ENCODE measurements at places on chromosomes 2 and 18.

- peak; percentile 29 for DNase-seq
Observed at GRCh38 chr2:219475697-219476651, 22.7 kb upstream of the GMPPA start.

DNA sequence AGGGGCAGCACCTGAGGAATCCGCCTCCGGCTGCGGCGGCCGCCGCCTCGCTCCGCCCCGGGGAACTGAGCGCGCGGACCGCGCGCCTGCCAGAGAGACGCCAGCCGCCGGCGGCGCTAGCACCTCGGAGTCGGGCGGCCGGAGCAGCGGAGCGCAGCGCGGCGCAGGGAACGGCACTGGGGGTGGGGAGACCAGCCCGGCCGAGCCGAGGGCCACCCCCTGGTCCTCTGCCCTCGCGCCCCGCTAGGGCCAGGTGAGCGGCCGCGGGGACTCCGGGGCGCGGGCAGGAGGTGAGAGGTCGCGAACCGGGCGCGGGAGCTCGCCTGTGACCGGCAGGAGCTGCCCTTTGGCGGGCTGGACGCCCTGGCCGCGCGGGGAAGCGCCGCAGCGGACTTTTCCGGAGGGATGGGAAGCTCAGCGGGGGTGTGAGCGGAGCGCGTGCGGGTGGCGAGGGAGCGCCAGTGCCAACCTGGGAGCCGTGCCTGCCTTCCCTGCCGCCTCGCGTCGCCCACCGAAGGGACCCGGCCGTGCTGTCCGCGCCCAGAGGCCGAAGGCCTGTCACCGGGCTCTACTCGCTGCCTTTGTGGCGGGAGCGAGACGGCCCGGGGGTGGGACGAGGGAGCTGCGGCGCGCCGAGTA, at the start of gene GREB1L:
Gene GREB1L (plus strand): TSS at position 92 of the 639 bp plus-strand sequence. CDS start 141,287 bp downstream, outside the sequence.
- peak; percentile 6 for DNase-seq

DNA sequence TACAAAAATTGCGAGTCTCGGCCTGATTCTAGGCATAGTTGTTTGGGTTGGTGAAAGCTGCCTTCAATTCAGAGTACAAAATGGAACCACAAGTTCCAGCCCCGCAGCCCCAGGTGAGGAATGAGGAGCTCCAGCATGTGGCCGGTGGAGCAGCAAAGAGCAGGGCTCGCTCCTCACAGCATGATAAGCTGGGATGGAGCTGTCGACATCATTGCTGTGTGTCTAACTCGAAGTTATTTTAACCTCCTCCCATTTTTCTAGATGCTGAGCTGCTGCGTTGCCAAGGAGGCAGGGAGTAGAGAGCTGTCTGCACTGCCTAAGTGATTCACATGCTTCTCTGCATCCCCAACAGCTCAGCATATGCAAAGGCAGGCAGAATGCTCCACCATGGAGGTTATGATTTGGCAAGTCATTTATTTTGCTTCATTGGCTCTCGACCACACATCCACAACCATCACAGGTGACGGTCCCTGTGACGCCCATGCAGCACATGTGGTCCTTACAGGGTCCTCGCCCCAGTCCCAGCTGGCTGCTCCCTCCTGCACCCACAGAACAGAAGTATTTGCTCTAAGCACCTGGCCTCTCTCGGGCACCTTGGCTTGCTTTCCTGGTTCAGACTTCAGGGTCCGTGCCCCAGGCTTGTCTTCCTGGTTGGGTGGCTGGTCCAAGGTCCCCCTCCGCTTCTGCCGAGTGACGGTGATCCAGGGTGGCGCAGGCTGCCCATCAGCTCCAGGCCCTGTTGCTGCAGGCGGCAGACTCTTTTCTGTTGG, 66.0 kb upstream of the MGAT4A start:
- no peak for DNase-seq

DNA sequence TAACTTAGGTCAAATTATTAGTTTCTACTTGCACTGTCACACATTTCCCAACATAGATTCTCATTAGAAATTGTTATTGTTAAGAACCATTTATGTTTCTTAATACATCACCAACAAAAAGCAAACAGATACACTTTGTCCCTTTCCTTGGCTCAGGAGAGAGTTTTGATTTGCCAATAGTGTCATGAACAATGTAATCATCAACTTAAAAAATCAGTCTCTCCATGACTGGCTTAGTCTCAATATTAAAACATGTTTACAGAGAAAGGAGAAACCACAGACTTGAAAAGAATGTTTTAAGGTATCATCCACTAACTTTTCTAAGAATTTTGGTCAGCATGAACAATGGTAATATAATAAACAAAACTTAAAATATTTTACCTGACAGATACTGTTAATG, 416.5 kb upstream of the KCNH7 start:
- DNase-seq, result no peak

GRCh38 chr2:101151859-101152271, 683 bp upstream of the TBC1D8 start:
- no peak for DNase-seq

DNA sequence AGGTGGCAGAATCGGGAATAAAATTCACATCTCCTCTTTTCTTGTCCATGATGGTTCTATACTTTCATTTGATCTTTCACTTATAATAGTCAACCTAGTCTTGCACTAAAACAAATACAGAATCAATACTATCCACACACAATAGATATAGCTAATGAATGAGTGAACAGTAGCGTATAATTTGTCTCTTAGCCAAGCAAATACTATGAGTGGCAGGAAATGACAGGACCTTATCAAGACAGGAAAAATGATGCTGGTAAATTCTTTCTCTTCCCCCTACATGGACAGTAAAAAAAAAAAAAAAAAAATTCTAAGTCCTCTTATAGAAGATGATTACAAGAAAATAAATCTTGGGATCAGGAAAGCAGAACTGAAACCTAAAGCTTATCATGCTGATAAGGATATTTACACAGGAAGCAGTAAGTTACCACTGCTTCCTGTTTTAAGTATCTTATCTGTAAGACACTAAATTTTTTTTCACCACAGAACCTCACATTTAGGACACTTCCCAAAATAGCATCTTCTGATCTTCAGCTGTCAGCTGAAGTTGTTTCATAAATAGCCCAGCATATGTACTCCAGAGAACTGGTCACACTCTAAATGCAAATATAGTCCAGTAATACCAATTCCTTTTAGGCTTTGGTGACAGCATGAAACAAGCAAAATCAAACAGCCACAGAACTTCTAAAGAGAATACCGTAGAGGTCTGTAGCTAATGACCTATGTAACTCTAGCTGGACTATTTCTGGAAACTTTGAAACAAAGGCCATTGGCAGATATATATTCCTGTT, 27.0 kb downstream of the IRS1 start:
- no peak for DNase-seq

GRCh38 chr18:24514439-24514838, 54.0 kb downstream of the HRH4 start:
- no peak for DNase-seq

DNA sequence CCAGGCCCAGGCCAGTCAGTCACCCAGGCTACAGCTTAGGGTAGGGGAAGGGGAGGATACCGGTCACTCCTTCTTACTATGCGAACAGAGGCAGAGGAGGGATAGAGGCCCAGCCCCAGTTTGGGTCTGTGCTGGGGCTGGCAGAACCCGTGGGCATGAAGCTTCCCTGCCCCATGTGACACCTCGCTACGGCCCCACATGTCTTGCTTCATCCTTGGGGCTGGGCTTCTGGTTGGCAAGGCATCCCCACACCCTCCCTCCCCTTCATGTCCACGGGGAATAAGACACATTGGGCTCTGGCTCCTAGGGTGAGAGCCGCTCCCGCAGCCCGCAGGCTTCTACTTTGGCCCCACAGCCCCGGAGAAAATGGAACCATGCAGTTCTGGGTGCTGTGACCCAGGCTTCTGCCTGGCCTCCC, 32.4 kb downstream of the HS1BP3 start:
- DNase-seq, result no peak

- DNase-seq, result no peak
Observed at GRCh38 chr2:73023497-73023896, 48.0 kb downstream of the SFXN5 start.

DNA sequence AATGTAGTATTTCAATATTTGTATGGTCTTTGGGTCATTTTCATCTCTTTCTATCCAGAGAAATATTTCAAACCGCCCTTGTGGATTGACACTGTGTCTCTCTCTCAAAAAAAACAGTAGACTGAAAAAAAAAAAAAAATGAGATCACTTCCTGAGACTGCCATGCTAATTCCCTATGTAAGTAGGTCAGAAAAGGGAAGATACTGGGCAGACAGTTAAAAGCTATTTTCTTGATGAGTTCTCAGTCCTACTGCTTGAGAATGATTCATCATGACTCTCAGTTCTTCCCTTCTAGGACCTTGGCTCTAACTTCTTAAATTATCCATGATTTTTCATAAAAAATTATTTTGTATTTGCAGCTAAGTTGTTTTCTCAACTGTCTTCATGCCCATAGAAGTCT, 672.3 kb upstream of the REG3G start:
- no peak for DNase-seq

DNA sequence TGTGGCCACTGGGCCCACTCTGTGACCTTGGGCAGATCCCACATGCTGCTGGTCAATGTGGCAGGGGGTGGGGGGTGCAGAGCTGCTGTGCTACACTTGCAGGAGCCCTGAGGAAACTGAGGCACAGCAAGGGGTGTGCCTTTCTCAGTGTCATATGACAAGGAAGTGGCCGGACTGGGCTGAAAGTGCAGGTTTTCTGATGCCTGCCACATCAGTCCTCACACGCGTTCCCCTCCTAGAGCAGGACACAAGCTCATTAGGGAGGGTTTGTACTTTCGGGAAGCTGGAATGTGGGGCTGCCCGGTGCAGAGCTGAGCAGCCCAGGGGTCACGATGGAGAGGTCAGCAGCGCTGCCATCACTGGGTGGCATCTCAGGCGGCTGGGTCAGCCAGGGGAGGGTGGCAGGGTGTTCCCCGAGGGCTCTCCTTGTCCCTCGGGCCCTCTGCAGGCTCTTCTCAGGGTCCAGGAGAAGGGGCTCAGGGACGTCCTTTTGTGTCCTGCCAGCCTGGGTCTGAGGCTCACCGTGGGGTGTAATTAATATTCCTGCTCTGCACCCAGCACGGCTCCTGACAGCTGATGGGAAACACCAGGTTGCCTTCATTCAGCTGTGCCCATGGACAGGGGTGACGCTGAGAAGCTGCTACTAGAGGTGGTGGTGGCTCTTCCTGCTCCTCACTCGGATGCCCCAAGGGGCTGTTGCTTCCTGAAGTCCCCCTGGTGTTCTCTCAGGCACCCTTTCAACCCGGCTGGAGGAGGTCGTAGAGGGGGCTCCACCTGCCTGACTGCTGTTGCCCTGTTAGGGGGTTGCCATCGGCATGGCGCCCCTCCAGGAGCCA, 62.1 kb upstream of the HDAC4 start:
- DNase-seq, result no peak

- no peak for DNase-seq
Observed at GRCh38 chr2:95104606-95105005, 17.0 kb downstream of the MRPS5 start.

- DNase-seq, result no peak
Observed at GRCh38 chr2:232273903-232274643, 104.5 kb upstream of the ALPP start.

DNA sequence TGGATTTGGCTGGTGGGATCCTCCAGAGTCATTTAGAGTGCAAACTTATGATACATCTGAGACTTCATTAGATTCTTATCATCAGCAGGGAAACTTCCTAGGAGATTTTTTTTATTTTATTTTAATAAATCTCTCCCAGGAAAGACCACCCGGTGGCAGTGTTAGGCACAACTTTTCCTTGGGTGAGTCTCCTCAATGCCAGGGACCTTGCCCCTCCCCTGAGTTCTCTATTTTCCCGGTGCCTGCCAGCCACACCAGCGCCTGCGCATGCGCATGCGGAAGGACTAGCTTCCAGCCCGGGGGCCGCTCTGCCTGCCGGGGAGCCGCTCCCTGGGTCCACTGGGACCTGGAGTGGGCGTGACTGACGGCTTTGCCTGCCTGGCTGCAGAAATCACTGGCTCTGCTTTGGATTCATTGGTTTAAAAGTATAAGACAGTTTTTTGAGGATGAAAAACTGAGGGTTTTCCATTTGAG, 86.6 kb downstream of the TMEM182 start:
- DNase-seq, result no peak

DNA sequence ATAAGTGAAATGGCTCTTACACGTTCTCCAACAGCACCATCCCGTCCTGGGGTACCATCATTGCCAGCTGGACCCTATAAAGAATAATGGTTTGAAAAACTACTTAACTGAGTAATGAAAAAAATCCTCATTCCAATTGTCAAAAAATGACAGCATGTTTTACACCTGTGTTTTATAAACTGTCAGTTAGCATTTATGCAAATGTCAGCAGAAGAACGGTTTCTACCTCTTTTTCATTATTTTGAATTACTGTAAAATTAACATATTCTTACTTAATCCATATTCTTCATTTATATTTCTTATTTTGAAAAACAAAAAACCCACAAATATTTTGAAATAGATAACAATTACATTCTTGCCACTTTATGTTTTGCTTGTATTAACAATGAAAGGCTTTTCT, 74.0 kb downstream of the COL3A1 start:
- DNase-seq, result no peak

GRCh38 chr2:118834901-118835745, 12.3 kb downstream of the EN1 start:
- no peak for DNase-seq

DNA sequence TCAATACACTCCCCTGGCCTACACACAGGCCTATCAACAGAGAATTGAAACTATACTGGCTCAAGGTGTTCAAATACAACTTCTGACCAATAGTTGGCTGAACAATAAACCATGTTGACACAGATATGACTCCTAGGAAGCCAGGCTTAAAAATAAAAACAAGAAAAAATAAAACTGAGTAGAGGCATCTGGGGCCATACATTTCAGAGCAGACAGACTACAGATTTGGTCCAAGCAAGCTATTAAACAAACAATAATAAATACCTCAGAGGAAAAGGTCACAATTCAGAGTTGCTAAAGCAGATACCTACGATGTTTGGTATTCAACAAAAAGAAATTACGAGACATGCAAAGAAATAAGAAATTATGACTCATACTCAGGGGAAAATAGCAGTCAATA, 132.8 kb upstream of the ACVR2A start:
- no peak for DNase-seq

DNA sequence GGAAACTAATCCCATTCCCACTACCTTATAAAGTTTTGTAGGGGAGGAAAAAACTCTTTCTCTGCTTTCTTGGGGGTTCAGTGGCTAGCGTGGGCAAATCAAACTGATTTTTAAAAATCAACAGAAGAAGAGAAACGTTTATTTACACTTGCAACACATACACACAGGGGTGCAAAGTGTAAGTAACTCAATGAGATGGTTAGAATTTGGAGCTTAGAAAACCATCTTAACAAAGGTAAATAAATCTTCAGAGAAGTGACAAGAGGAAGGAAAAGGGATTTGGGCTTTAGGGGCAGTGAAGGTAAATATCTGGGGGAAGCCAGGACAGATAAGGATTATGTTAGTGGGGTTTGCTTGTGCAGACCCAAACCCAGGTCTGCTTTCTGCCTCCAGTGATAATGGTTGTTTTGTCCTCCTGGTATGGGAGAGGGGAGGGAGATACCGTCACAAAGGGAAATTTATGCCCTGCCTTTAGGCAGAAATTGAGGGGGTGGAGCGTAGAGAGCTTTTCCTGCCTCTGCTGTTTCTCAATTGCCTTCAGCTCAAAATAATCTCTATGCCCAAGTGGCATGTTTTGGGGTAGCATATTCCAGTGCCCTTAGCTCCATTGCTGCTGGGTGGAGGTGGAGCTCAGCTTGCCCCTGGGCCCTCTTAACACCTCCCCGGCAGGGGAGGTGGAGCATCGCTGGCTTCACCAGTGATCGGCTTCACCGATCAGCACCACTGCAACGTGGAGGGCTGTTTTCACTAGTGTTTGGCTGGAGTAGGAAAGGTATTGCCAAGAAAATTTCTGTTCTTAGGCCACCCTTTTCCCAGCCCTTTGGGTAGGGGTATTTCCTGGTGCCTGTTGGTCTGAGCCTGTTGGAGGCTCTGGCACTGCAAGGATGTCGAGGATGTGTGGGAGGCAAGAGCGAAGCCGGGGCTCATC, 92.2 kb downstream of the TEX51 start:
- DNase-seq, result no peak
